ENCODE measurements at places on chromosomes 11 and 22.
A peak's percentile ranks its signal among the peaks of the same experiment; 100 is the strongest.

- DNase-seq = peak; percentile 28
These were observed 29.8 kb upstream of the CREB3L1 start for GRCh38 chr11:46247659-46248058.

- DNase-seq = no peak
These were observed 36.1 kb upstream of the SCN3B start for GRCh38 chr11:123690485-123690884.

DNA sequence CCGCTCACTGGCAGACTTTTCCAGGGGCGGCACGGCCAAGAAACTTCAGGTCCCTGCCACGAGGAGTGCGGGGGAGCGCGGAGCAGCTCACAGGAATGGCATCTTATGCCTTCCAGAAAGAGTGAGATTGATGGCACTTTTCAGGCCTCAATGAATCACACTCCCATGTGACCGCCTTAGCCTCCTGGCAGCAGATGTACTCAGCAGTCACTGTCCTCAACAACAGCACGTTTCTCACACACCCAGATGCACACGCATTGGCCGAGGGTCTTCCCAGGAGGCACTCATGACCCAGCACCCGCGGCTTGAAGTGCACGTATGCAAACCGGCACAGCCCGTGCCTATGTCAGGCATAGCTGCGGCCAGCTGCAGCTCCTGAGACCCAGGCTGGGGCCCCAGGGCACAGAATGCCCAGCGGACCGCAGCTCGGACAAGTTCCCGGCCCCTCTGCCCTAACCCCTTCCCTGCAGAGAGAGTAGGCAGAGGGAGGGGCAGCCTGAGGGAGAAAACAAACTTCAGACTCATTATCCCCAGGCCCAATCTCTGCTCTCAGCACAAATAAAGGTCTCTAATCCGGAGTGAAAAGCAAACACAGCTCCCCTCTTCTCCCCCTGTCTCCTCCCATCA is 48.3 kb downstream of the RPUSD4 start:
- DNase-seq = no peak

DNA sequence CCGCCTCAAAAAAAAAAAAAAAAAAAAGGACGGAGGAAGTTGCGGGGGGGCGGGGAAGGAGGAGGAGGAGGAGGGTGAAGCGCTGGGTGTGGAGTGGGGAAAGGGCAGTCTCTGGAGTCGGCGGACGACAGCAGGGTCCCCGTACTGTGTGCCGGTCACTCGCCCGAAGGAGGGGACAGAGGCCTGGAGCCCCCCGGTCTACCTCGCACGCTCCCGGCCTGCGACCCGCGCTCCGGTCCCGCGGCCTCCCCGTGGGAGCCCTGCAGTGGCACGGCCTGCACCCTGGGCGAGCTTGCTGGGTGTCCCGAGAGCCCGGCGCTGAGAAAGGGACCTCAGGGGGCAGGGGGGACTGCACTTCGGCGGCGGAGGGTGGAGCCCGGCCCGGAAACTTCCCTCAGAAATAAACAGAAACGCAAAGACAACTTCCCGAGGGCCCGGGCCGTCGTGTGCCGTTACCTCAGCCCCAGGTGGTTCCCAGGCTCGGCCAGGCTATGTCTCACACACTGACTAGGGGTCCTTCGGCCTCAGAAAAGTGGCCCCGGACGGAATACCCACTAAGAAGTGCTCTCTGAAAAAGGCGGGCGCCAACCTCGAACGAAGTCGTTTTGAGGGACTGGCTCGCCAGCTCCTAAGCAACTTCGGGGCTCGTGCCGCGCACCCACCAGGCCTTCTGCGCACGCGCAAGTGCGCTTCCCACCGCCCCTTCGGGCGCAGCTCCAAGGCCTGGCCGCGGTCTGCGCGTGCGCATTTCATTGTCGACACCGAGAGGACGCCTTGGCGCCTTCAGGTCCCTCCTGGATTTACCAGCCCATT is at the start of gene MAJIN:
MAJIN (minus strand) TSS at position 688 of the 813 bp plus-strand sequence. CDS start 12,703 bp downstream, outside the sequence.
- peak; percentile 93 for DNase-seq

DNA sequence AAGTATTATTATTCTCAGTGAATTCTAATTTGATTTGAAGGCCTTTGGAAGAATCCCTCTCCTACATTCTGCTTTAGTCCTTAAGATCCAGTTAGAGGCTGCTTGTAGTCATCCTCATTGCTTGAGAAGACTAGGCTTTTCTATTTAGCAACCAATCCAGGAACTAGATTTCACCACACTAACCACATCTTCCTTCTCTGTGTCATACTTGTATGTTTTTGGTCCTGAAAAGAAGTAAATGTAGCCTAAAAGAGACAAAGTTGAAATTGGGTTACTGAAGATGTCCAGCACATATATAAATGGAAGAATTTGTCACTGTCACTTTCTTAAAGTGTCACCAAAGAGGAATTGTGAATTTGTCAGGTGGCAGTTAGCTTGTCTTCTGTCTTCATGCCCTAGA is 46.6 kb upstream of the MMP7 start:
- no peak for DNase-seq

DNA sequence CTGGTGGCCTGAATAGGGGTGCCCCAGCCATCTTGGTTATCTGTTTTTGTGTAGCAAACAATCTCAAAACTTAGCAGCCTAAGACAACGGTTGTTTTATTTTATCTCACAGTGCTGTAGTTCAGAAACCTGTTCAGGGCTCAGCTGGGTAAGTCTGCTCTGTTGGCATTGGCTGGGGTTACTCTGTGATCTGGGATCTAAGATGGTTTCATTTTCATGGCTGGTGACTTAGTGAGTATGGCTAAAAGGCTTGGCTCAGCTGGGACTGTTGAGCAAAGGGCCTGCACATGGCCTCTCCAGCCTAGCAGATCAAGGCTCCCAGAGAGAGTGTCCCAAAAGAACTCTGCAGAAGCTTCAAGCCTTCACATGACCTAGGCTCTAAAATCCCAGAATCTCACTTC is 60.8 kb upstream of the POU2AF1 start:
- no peak for DNase-seq

GRCh38 chr11:16981651-16982194 is 32.5 kb downstream of the PLEKHA7 start:
- DNase-seq = no peak

- no peak for DNase-seq
These were observed 93.3 kb upstream of the LINC01488 start for GRCh38 chr11:69388210-69388609.

DNA sequence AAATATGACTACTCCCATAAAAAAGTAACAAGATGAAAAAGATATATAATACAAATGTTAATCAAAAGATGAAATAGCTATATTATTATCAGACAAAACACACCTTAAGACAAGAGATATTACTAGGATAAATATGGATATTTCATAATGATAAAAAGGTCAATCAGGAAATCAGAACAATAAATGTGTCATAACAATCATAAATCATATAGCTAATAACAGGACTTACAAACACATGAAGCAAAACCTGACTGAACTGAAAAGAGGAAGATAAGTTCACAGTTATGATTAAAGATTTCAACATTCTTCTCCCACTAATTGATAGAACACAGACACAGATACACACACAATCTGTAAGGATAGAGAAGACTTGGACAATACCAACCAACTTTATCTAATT is 47.2 kb downstream of the EIF3M start:
- DNase-seq = no peak

DNA sequence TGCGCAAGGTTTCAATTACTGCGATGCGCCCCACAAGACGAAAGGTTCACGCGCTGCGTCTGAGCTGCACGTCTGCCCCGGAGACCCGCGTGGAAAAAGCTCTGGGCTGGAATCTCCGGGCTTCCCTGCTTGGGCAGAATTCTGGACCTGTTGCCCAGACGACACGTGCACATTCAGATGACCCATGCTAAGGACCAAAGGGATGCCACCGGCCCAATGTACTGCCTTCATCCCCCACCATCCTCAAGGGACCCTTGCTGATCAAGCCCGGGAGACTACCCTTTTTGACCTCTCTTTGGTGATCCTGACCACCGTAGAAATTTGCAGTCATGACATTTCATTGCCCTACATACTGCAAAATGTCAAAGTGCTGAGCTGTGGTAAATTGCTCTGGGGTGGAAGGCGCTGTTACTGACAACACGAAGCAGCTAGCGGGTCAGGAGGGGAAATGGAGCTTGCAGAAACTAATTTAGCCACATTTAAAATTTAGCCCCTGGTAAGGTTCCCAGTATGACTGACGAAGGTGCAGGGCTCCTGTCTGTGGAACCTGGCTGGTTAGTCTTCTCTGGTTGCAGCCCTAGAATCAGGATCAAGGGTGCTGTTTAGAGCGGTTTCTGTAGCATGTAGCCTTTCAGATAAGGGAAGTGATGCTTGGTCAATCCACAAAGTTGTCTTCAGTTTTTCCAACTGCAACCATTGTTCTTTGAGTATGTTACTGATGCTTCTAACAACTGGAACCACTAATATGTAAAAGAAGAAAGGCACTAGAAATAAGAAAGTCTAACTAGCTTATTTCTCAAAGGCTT is 81.9 kb downstream of the PRR5L start:
- DNase-seq = no peak

DNA sequence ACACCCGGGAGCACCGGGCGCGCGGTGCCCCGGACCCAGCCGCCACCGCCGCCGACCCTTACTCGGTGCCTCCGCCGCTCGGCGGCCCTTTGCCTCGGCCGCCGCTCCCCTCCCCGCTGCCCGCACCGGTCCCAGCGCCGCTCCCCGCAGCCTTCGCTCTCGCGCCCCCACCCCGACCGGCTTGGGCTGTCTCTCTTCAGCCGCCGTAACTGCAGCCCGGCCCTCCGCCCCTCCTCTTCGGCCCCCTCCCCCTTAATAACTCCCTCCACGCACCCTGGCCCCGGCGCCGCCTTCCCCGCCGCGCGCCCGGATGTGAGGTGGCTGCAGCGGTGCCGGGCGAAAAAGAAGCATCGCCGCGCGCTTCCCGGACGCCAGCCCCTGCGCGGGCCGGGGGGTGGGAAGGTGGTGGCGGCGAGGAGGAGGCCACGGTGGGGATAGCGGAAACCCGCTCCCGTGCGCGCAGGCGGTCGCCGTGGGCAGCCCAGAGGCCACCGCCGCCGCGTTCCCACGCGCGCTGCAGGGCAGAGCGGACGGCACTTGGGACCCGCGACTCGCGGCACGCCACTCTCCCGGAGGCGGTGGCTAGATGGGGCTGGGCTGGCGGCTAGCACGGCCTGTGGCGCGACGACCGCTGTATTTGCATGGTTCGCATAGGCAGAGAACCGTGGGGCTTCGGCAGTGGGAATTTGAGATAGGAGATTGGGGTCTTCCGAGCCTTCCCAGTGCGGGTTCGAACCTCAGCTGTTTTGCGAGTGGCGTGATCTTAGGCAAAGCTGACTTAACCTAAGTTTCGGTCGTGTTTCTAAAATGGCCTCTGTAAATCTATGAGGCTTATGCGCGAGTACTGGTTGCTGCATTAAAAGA is at the start of gene EIF4ENIF1:
EIF4ENIF1 (minus strand) TSS at position 211 of the 864 bp plus-strand sequence. CDS start 1,124 bp downstream, outside the sequence.
- DNase-seq = peak; percentile 86

- no peak for DNase-seq
These were observed 59.9 kb downstream of the RRM1 start for GRCh38 chr11:4154503-4154902.

DNA sequence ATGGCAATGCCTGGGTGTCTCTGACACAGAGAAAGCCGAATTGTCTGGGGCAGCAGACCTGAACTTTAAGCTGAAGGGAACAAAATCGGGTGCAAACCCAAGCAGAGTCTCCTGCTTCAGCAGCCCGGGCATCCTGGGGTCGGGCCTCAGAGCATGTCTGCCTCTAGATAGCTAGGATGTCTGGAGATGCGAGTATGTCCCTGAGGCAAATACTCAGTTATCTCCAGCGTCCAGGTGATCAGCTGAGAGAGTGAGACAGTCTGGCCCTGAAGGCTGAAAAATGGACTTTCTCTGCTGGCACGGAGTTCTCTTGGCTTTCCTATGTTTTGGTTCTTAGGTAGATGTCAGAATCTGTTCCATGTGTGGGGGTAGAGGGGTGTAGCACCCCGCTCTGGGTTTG is 3.3 kb downstream of the ADAMTS8 start:
- no peak for DNase-seq

DNA sequence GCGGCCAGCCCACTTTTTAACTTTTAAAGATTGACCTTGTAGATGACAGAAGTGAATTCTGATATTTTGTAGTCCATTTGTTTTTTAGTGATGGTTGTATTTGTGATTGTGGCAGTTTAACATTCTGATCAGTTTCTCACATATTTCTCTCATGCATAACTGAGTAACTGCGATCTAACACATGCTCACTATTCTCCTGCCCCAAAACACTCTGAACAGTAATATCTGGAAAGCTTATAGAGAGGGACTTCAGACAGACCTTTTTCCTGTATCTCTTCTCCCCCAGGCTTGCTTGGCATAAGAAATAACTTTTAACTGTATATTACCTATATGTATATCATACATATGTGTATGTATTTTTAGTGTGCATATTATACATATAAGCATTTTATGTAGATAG is 37.3 kb upstream of the MYO18B start:
- no peak for DNase-seq

DNA sequence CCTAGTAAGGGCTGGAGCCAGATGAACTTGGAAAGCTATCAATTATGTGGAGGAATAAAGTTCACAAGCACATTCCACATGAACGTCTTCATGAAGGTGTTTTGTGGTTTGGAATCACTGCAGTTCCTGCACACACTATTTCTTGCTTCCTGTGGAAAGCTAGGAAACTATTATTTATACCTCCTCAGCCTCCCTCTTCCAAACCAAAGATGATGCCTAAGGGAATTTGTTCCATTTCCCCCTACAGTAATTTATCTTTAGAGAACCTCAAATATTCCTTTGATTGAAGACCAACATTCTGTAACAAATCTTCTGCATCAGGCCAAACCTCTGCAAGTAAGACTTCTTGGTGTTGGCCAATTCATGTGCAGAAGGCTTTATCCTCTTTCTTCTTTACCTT is 115.8 kb upstream of the ARHGAP20 start:
- no peak for DNase-seq

- DNase-seq = no peak
These were observed 30.6 kb downstream of the RSF1 start for GRCh38 chr11:77789731-77790476.

DNA sequence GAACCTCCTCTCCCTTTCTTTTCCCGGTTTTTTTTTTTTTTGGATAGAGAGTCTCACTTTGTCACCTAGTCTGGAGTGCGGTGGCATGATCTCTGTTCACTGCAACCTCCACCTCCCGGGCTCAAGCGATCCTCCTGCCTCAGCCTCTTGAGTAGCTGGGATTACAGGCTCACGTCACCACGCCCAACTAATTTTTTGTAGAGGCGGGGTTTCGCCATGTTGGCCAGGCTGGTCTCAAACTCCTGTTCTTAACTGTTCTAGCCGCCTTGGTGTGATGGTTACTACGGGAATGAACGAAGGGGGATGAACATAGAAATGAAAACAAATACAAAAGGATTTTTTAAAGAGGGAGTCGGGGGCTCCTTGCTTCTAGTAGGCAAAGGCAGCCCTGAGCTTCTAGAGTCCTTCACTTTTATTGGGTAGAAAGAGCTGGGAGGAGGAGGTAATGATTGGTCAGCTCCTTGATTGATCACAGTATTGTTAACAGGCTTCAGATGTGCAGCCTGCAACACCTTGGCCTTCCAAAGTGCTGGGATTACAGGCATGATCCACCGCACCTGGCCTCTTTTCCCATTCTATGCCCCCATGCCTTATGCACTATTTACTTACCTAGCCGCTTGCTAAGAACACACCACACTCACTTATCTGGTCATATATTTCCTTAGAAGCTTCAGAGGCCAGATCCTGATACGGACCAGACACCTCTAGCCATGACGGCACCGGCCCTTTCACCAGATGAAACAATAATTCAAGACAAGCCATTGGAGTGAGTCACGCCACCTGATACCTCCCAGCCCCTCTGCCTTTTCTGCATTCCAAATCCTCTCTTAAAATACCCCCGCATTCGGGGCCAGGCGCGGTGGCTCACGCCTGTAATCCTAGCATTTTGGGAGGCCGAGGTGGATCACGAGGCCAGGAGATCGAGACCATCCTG is 20.7 kb downstream of the SUSD2 start:
- DNase-seq = no peak
